ENCODE measurements at places on chromosomes 3 and 15.

DNA sequence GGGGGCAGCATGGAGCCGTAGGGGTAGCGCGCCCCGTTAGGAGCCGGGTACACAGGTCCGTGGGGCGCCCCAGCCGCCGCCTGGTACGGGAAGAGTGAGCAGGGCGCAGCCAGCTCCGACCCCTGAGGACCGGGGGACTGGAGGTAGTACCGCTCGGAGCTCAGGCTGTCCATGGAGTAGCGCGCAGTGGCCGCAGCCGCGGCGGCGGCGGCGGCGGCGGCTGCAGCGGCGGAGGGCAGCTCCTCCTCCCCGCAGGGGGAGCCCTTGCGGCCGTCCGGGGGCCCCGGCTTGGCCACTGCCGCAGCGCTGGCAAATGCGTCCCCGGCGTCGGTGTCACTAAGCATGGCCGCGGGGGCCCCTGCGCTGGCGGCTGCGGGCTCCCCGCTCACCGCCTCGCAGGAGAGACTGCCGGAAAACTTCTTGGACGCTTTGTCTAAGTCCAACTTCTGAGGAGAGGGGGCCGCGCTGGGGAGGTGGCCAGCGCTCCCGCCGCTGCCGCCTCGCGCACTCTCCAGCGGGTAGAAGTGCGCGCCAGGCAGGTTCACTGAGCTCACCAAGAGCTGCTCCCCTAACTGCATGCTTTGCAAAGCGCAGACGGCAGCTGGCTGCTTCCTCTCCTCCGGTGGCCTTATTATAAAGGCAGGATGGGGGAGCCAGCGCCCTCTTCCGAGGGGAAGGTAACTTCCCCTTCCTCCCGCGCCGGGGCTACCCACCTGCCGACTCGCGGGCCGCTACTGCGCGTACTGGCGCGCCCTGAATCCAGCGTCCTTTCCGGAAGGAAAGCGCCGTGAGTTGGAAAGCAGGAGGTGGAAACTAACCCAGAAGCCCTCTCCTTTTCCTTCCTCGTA lies at the start of gene EOMES:
Gene EOMES, minus strand, starts transcription at position 607 of the 848 bp plus-strand sequence. Its CDS starts 29 bp downstream, at position 578.
- DNase-seq = peak; percentile 58

- no peak for DNase-seq
These were observed 636.0 kb upstream of the TBL1XR1 start for GRCh38 chr3:177833332-177833731.

GRCh38 chr15:90599644-90600043 lies 69.9 kb downstream of the CRTC3 start:
- DNase-seq = no peak

DNA sequence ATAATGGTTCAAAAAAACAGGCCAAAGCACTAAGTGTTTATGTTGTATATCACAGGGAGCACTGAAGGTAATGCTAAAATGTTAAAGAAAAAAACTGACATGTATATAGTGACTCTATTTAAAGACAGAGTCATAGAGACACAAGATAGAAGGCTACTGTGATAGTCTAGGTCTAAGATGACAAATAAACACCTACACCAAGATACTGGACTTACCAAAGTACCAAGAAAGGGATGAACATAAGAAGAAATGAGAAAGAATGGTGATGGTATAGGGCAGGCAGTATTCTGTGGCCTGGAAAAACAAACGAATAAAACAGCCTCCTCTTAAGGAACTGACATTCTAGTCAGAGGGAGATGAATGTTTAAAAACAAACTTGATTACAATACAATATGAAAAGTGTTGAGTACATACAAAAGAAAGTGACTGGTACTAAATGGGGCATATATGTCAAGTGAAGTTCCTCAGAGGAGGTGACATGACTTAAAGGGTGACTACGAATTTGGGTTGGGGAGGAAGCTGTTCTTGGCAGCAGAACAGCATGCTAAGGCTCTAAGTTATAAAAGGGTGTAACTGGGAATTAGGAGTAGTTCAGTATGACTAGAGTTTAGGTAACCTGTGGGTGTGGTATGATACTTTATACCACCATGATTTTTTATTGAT lies 5.9 kb downstream of the ABHD10 start:
- DNase-seq = no peak

GRCh38 chr3:174347474-174348138 lies 511.5 kb upstream of the NAALADL2 start:
- no peak for DNase-seq
